ENCODE measurements at places on chromosomes 1 and 21. TPM values are rescaled to one million over a fixed set of nuclear protein-coding genes. Genes with fewer than 3 reads are reported as not detected.

The AMY1B gene
- not detected for total RNA-seq

The VAMP4 gene
- total RNA-seq: 5.4 TPM

The KLHDC7A gene
- total RNA-seq: not detected

The IFNLR1 gene
- total RNA-seq: 0.09 TPM

The LRRC3 gene
- 1.2 TPM for total RNA-seq

The HCN3 gene
- 0.90 TPM for total RNA-seq

All from endothelial cell of coronary artery (primary cell).